ENCODE measurements at places on chromosomes 2 and 18. TPM values are rescaled to one million over a fixed set of nuclear protein-coding genes. Genes with fewer than 3 reads are reported as not detected.

STK25 gene
- 197 TPM for total RNA-seq

MLPH gene
- total RNA-seq = 8.2 TPM

MAP3K19 gene
- not detected for total RNA-seq

NFATC1 gene
- total RNA-seq = 2.6 TPM

MOGAT1 gene
- total RNA-seq = not detected

SULT1C3 gene
- not detected for total RNA-seq

OTOS gene
- not detected for total RNA-seq

DTNA gene
- 28.2 TPM for total RNA-seq

IGFBP5 gene
- 1,100 TPM for total RNA-seq

Data from fibroblast of lung (primary cell).